ENCODE measurements at places on chromosomes 3 and 15. TPM values are rescaled to one million over a fixed set of nuclear protein-coding genes. Genes with fewer than 3 reads are reported as not detected.

The BNC1 gene
- 8.4 TPM for total RNA-seq

- peaks cover 6% of the 10 kb centered on the region for H3K36me3 ChIP-seq
- peaks cover 3% of the 10 kb centered on the region for H3K27me3 ChIP-seq
- H3K4me1 ChIP-seq, result peaks cover 76% of the 10 kb centered on the region
- no peak for DNase-seq
Measured at GRCh38 chr3:25586167-25586505, 78.6 kb downstream of the TOP2B start.

DNA sequence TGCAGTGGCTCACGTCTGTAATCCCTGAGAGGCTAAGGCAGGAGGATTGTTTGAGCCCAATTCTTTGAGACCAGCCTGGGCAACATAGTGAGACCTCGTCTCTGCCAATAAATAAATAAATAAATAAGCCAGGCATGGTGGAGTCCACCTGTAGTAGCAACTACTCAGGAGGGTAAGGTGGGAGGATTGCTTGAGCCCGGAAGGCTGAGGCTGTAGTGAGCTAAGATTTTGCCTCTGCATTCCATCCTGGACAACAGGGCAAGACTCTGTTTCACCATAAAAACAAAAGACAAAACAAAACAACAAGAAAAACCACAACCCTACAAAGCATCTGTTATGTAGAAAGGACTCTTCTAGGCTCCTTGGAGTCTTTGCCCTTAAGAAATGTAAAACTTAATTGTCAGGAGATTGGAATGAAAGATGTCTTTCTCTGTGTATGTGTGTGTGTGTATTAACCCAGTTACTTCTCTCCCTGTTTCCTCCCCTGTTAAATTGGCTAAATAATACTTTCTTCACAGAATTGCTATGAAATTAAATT lies 9.5 kb downstream of the NECTIN3 start:
- DNase-seq, result peak; percentile 73
- H3K4me1 ChIP-seq, result peaks cover 7% of the 10 kb centered on the region
- H3K4me3 ChIP-seq, result no peak overlapping the region
- no peaks in the 10 kb centered on the region for H3K27me3 ChIP-seq
- H3K27ac ChIP-seq, result no peak overlapping the region
- no peaks in the 10 kb centered on the region for H3K36me3 ChIP-seq

DNA sequence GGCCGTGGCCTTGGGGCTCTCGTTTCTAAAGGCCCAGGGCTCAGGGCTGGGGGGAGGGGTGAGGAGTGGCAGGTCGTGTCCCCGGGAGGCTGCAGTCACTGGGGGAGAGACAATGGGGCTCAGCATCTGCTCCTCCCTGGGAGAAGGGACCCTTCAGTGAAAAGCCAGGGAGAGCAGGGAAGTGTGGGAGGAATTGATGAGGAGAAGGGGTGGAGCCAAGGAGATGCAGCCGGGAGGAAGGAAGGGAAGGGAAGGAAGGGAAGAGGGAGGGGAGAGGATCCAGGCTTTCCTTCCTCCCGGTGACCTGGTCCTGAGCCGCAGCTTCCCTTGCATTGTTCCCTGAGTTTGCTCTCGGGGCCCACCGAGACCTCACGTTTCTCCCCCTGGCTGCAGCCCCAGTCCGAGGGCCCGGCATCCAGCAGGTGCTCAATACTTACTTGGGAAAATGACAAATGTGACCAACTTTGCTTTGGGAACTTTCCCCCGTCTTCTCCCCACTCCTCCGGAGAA lies 1.4 kb upstream of the ZNF710 start:
- peak; percentile 6 for DNase-seq
- peak overlapping the region; percentile 79 for H3K27ac ChIP-seq
- H3K27me3 ChIP-seq, result peaks cover 4% of the 10 kb centered on the region
- H3K4me1 ChIP-seq, result peaks cover 46% of the 10 kb centered on the region
- no peaks in the 10 kb centered on the region for H3K36me3 ChIP-seq
- H3K4me3 ChIP-seq, result peak overlapping the region; percentile 86

GRCh38 chr15:85412956-85413854 lies 32.8 kb downstream of the AKAP13 start:
- no peaks in the 10 kb centered on the region for H3K27me3 ChIP-seq
- peak overlapping the region; percentile 81 for H3K27ac ChIP-seq
- peak overlapping the region; percentile 79 for H3K4me3 ChIP-seq
- H3K4me1 ChIP-seq, result peaks cover 84% of the 10 kb centered on the region
- DNase-seq, result peak; percentile 78

DNA sequence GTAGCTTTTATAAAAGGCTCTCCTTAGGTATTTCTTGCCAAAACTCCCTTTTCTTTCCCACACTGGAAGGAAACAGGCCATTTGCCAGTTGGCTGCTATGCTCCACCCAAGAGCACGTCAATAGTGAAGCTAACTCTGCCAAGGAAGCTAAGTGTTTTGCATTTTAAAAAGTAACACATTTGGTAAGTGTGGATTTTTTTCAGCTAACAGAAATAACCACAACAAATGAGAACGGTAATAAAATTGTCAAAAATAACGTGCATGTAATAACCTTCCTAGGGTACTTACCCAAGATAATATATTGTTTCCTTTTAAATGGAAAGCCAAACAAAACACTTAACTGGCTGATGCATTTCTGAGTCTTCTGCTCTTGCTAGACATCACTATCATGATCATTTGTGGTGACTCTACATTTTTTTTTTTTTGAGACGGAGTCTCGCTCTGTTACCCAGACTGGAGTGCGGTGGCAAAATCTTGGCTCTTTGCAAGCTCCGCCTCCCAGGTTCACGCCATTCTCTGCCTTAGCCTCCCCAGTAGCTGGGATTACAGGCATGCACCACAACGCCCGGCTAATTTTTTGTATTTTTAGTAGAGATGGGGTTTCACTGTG lies 4.6 kb downstream of the DPP8 start:
- no peak overlapping the region for H3K27ac ChIP-seq
- H3K36me3 ChIP-seq, result peaks cover 27% of the 10 kb centered on the region
- H3K27me3 ChIP-seq, result no peaks in the 10 kb centered on the region
- no peak for DNase-seq
- H3K4me1 ChIP-seq, result peaks cover 23% of the 10 kb centered on the region

DNA sequence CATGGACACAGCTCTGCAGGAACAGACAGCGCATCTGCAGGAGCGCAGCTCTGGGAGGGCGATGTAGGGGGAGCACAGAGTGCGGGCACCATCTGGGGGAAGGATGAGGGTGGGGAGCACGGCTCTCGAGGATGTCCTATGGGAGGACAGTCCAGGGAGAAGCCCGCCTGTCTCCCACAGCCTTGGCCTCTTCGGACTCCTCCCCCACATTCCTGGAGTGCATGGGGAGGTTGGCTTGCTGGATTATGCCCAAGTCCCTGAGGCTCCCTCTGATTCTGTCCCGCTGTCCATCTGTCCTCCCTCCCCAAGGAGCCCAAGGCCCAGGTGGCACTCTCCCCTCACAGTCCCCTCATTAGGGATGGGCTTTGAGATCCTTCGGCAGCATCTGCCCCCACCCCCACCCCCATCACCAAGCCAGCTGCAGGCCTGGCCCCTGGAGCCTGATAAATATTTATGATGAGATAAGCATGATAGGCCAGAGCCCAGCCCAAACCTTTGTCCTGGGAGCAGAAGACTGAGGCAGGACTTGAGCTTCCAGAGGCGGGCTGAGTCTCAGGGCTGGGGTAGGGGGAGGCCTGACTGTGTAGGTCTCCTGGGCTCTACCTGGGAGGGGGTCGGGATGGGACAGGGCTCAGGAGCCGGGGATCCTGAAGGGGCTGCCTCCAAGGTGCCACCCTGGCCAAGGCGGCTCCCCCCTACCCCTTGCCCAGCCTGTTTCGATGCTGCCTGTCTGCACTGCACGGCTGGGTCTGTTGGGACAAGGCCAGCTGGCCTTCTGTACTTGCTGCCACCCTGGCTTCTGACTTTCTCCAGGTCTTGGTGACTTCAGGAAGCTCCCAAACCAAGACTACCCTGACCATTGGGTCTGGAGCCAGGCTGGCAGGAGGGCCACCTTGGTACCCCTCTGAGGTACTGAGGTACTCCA lies 28.6 kb upstream of the SEMA3F start:
- no peak overlapping the region for H3K27ac ChIP-seq
- peak; percentile 59 for DNase-seq
- H3K4me3 ChIP-seq, result peak overlapping the region; percentile 36
- peaks cover 20% of the 10 kb centered on the region for H3K27me3 ChIP-seq

GRCh38 chr15:67559158-67559557 lies 16.7 kb downstream of the MAP2K5 start:
- peaks cover 2% of the 10 kb centered on the region for H3K4me1 ChIP-seq
- H3K27me3 ChIP-seq, result peaks cover 2% of the 10 kb centered on the region
- no peak overlapping the region for H3K4me3 ChIP-seq
- no peak overlapping the region for H3K27ac ChIP-seq
- DNase-seq, result no peak

- H3K27ac ChIP-seq, result peak overlapping the region; percentile 89
- DNase-seq, result peak; percentile 85
- peak overlapping the region; percentile 83 for H3K4me3 ChIP-seq
- H3K27me3 ChIP-seq, result peaks cover 3% of the 10 kb centered on the region
- H3K4me1 ChIP-seq, result peaks cover 88% of the 10 kb centered on the region
Measured at GRCh38 chr3:58051196-58051595, 43.0 kb downstream of the FLNB start.

Measured in HFFc6 (cell line).